ENCODE measurements at places on chromosomes 6 and 20.
A peak's percentile ranks its signal among the peaks of the same experiment; 100 is the strongest.

DNA sequence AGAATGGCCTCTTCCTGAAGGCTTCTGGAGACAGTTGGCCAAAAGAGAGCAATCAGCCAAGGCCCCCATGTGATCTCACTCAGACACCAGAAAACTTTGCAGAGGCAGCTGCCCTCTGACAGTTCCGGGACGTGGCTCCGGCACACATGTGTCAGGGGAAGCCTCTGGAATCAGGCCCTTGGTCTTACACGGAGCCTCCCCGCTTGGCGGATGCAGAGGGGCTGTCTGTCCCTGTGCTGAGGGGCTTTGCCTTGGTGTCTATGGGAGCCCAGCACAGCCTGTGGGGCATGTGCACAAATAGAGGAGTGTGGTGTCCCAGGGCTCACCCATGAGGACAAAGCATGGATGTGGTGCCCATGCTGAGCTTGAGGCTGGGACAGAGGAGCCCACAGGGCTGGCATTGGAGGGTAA is 13.8 kb downstream of the SIGLEC1 start:
- no peak for DNase-seq

DNA sequence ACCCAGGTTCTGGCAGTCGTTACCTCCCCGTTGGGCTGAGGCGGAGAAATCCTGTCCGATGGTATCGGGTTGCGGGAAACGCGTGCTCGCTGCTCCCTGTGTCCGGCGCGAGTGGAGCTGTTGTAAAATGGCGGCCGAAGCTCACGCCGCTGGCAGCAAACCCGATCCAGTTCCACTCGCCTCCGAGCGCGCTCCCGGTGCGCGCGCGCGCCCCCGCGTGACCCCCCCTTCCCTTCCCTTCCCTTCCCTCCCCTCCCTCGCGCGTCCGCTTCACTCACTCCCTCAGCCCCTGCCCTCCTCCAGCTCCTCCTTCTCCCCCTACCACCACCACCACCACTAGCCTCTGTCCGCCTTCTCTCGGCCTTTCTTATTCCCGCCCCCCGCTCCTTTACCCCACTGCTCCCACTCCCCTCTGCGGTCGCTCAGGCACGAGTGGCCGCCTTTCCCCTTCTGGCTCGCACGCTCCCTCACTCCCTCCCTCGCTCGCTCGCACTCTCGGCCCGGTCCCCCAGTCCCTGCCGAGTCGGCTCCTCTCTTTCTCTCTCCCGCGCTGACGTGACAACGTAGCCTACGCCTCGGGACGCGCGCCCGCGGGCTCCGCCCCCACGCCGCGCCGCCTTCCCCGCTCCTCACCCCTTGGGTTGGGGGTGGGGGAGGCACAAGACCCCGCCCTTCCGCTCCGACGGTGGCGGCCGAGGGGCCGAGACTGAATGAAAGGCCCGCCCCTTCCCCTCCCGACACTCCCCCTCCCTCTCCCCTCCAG is at the start of gene SYNCRIP:
TSS of gene SYNCRIP (minus strand) at position 113 of the 763 bp plus-strand sequence. CDS start 1,447 bp downstream, outside the sequence.
- peak; percentile 100 for DNase-seq

- no peak for DNase-seq
These were observed 198.9 kb downstream of the NKAIN2 start for GRCh38 chr6:124002377-124003081.

DNA sequence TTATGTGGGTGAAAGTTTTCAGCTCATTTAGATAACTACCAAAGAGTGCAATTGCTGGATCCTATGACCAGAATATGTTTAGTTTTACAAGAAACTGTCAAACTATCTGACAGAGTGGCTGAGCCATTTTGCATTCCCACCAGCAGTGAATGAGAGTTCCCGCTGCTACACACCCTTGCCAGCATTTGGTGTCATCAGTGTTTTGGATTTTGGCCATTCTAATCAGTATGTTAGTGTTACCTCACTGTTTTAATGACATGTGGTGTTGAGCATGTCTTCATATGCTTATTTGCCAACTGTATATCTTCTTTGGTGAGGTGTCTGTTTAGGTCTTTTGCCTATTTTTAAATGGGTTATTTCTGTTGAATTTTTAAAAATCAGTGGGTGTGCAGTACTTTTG is 120.9 kb downstream of the CFAP61 start:
- DNase-seq, result no peak

GRCh38 chr6:84597238-84597875 is 167.0 kb downstream of the TBX18 start:
- no peak for DNase-seq

DNA sequence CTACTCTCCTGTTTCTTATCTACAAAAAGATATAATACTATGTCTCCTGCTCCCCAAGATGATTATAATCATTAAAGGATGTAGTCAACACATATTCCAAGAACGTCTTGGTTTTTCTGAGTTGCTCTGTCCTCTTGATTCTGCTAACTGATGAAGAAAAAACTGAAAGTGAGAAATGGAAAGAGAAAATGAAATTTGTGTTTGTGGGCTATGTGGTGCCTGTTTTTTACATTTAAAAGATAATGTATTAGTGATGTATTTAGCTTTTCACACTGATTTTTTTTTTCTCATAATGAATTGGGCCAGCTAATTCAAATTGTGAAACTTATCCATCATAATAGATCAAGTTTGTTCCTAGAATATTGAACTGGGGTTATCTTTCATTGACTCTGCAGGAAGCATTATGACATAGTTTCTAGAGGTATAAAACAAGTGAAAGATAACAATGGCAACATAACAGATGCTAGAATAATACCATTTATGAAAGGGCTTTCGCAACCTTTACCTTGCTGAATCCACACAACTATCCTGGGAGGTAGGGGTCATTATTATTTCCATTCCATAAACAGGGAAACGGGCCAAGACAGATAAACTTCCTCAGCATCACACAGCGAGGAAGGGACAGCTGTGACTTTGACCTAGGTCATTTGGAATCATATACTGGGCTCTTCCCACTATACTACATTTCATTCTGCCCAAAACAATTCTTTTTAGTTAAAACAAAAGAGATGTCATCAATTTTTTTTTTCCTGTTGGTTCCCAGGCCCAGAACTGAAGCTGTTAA is 336.7 kb downstream of the GJA1 start:
- DNase-seq, result no peak

DNA sequence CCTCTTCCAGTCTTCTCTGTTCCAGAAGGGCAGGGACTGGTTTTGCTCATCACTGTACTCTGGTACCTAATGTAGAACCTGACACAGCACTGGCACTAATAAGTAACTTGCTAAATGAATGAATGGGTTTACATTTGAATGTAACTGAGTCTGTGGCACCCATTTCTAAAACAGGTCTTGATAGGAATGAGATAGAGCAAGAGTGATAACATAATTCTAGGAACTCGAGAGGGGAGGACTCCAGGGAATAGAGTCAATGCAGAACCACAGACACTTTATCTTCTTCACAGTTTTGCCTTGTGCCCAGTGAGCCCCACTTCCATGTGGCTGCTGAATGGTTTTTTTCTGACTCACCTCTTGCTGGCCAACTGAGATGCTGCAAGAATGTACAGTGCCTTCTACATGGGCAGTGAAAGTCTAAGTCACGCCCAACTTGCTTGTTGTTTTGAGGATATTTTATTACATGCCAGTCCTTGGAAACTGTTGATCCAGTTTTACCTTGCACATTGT is 61.1 kb downstream of the TBC1D7 start:
- DNase-seq, result no peak

DNA sequence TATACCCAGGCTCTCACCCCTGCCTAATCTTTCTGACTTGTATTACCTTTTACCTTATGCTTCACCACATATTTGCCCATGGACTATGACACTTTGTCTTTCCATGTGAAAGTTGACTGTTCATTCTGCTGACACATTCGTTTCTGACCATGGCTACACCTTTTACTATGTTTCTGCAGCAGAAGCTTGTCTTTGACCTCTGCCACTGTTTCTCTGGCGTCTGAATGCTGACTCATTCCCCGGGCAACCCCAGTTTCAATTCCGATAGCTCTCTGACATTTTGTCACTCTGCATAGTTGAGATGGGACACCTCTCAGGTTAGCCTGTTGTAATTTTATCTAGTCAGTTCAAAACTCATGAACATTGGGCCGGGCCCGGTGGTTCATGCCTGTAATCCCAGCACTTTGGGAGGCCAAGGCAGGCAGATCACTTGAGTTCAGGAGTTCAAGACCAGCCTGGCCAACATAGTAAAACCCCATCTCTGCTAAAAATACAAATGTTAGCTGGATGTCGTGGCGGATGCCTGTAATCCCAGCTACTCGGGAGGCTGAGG is 50.7 kb downstream of the SLC26A8 start:
- no peak for DNase-seq

DNA sequence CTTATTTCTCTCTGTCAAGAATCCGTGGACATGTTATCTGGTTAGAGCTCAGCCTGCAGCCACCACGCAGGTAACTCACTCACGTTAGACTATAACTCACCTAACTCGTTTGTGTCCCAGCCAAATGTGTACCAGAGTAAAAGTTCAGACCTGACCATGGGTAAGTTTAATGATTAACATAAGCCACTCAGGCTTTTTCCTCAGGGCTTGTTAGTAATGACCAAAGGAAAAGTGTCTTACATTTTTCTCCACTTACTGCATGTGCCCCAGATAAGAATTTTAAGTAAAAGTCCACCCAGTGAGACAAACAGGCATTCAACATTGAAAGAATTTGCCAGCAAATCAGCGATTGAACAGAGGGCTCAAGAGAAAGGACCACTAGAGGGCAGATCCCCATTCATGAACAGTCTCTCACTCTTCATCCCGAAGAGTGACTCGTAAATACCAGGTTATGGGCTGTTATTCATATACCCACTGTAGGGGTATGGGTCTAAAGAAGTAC is at the start of gene PKHD1:
TSS of gene PKHD1 (minus strand) at position 116 of the 502 bp plus-strand sequence. CDS start 2,680 bp downstream, outside the sequence.
- no peak for DNase-seq

DNA sequence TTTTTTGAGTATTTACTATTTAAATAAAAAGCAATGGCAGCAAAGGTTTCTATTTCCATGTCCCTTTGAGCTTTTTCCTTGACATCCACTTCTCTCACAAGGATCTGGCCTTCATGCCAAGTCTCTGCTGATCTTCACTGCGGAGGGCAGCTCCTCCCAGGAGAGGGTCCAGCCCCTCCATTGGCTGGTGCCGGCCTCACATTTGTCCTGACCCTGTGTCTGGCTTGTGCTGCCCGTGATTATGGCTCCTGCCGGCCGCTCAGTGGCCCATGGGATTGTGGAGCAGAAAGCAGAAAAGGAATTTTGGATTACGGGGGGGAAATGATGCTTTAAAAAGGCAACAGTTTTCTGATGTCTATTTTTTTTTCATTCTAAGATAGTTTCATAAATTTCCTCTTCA is 31.2 kb upstream of the PDE7B start:
- DNase-seq, result no peak

DNA sequence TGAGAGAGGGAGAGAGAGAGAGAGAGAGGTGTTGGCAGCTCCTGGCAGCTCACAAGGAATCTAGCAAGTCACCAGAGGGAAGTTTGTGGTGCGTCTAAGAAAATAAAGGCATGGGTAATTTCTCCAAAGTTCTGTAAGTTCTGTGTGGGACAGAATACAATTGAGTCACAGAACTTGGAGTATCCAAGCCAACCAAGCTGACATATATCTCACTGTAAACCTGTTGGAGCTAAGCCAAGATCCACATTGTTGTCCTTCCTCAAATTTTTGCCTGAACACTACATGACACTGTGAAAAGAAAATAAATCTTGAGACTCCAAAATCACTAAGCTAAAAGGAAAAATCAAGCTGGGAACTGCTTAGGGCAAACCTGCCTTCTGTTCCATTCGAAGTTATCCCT is 436.7 kb downstream of the MEI4 start:
- DNase-seq, result no peak

- no peak for DNase-seq
These were observed 115.6 kb upstream of the B3GAT2 start for GRCh38 chr6:71072508-71072907.

GRCh38 chr6:137240168-137240567 is 21.0 kb upstream of the IFNGR1 start:
- DNase-seq, result no peak

GRCh38 chr6:28734443-28734959 is 189.3 kb downstream of the TRIM27 start:
- DNase-seq, result no peak

- no peak for DNase-seq
These were observed 25.4 kb upstream of the MRPS10 start for GRCh38 chr6:42243046-42243445.

DNA sequence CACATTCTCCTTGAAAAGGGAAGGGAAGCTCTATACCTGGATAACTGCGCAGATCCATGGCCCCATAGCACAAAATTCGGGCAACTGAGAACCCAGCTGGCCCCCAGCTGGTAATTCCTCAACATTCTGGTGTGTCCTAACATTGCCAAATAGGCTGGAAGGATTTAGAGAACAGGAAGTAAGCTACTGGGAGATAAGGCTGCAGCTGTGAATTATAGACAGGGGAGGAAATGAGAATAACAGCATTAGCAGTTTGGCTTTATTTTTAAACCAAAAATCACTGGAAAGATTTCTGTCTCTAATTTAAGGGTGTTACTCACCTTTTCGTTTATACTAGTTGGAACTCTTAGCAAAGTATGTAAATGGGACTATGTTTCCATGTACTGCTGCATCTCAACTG is 97.2 kb downstream of the TULP4 start:
- DNase-seq, result no peak

GRCh38 chr6:16279243-16279642 is 40.9 kb downstream of the GMPR start:
- no peak for DNase-seq

- no peak for DNase-seq
These were observed 105.3 kb upstream of the CDYL start for GRCh38 chr6:4670824-4671409.

GRCh38 chr6:167856999-167857660 is 30.4 kb downstream of the AFDN start:
- no peak for DNase-seq

DNA sequence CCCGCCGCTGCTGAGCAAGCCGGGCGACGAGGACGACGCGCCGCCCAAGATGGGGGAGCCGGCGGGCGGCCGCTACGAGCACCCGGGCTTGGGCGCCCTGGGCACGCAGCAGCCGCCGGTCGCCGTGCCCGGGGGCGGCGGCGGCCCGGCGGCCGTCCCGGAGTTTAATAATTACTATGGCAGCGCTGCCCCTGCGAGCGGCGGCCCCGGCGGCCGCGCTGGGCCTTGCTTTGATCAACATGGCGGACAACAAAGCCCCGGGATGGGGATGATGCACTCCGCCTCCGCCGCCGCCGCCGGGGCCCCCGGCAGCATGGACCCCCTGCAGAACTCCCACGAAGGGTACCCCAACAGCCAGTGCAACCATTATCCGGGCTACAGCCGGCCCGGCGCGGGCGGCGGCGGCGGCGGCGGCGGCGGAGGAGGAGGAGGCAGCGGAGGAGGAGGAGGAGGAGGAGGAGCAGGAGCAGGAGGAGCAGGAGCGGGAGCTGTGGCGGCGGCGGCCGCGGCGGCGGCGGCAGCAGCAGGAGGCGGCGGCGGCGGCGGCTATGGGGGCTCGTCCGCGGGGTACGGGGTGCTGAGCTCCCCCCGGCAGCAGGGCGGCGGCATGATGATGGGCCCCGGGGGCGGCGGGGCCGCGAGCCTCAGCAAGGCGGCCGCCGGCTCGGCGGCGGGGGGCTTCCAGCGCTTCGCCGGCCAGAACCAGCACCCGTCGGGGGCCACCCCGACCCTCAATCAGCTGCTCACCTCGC is 1.5 kb downstream of the ARID1B start:
- DNase-seq, result peak; percentile 76
